ENCODE measurements at places on chromosomes 12 and 14. TPM values are rescaled to one million over a fixed set of nuclear protein-coding genes. Genes with fewer than 3 reads are reported as not detected.

ERBB3 gene
- polyA plus RNA-seq: 23.3 TPM

RILPL1 gene
- 4.4 TPM for polyA plus RNA-seq

- H3K27me3 ChIP-seq: no peaks in the 10 kb centered on the region
- H3K36me3 ChIP-seq: no peaks in the 10 kb centered on the region
- no peak overlapping the region for H3K4me3 ChIP-seq
- H3K4me1 ChIP-seq: no peaks in the 10 kb centered on the region
Measured at GRCh38 chr12:118429688-118430383, 53.5 kb downstream of the SUDS3 start.

KRT75 gene
- polyA plus RNA-seq: not detected

DNA sequence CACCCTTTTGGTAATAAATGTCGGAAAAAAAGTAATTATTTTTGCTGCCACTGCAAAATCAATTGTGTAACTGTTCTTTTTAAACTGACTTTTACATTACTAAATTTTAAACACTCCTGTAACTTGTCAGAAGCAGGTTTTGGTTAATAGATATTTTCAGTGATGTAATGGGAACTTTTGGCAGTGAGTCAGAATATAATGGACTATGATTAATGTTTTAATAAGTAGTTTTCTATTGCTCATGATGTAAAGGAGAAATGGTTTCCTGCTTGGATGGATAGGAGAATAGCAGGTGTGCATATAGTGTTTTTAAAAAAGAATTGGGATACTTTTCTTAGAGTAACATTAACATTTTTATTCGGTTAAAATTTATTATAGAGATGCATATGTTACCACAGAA lies 58.8 kb downstream of the TRMT5 start:
- no peaks in the 10 kb centered on the region for H3K4me1 ChIP-seq
- no peak for DNase-seq
- no peak overlapping the region for H3K27ac ChIP-seq
- no peaks in the 10 kb centered on the region for H3K27me3 ChIP-seq

ACOT4 gene
- polyA plus RNA-seq: 1.0 TPM

DNA sequence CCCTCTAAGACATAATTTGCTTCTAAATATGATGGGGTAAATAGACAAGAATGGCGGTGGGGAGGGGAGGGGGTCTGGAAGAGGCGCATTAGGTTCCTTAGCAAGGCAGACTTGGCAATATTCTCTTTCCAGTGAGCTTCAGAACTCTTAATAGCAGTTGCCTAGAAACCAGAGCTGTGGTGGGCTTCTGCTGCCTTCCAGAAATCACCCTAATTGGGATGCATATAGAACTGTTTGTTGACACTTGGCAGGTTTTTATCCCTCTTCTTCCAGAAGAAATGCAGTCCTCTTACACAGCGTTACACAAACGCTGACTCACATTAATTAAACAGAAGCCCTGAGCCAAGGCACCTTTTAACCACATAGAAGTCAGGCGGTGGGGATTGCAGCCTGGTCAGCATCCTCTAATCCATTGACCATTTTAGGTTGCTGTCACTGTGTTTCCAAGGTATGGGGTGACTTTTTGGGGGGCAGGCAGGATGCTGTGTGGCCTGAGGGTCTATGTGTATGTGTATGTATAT lies 114.1 kb downstream of the CCDC60 start:
- peaks cover 19% of the 10 kb centered on the region for H3K4me1 ChIP-seq
- no peaks in the 10 kb centered on the region for H3K36me3 ChIP-seq
- no peaks in the 10 kb centered on the region for H3K27me3 ChIP-seq
- no peak overlapping the region for H3K4me3 ChIP-seq

SMOC1 gene
- polyA plus RNA-seq: 0.79 TPM

DNA sequence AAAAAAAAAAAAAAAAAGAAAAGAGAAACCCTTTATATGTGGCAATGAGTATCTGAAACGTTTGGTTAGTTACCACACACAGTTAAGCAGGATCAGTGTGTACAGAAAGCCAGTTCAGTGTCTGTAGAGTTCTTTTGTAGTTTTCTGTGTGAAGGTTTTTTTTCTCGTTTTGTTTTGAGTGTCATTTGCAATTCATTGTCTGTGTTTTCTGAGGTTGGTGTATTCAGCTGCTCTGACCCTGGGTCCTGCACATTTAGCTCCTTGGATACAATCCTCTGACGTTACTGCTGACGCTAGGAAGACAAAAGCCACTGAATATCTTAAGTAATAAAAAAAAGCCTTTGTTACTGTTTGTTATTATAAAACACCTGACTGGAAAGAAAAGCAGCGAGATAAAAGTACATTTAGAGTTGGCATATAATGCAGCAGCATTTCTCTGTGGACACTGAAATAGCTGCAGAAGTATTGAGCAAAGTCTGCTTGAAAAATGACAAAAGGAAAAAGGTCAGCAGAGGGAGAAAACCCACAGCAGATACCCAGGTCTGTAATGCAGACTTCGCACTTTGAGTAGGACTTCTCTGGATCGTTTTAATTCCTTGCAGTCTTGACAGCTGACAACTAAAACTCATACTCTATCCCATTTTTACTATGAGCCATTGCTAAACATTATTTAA lies 89.0 kb downstream of the POLR3B start:
- no peak overlapping the region for H3K4me3 ChIP-seq
- H3K4me1 ChIP-seq: peaks cover 7% of the 10 kb centered on the region
- H3K27ac ChIP-seq: no peak overlapping the region
- no peak for DNase-seq
- H3K36me3 ChIP-seq: no peaks in the 10 kb centered on the region

DNA sequence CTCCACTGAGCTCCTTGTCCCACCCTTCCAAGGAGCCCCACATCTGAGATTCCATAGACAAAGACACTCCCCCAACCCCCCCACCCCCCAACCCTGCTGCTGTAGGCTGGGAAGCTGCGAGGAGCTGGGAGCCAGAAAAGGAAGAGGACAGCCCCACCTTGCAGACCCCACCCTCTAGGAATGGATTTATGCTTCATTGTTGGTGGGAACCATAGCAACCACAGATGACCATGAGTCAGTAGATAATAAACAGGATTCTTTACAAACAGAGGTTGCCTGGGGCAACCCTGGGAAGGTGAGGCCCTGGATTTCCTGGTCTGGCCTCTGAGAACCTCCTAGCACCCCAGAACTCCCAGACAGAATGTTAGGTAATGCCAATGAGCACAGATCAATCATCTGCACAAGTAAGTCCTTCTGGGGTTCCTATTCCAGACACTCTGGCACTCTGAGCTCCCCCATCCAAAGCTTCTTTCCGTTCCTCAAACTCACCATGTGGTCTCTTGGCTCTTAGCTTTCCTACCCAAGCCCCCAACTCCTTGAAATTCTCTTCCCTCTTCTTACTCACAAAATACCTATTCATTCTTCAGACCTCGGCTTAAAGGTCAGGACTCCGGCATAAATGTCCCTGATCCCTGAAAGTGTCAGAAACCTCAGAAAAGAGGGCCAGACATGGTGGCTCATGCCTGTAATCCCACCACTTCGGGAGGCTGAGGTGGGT lies 15.2 kb upstream of the PLEKHG6 start:
- H3K4me1 ChIP-seq: 0 out of 2 replicates have a peak, but pooled peaks cover 3% of the 10 kb centered on the region
- H3K27ac ChIP-seq: no peak overlapping the region
- peak; percentile 36 for DNase-seq
- no peaks in the 10 kb centered on the region for H3K27me3 ChIP-seq
- no peak overlapping the region for H3K4me3 ChIP-seq
- no peaks in the 10 kb centered on the region for H3K36me3 ChIP-seq

DNA sequence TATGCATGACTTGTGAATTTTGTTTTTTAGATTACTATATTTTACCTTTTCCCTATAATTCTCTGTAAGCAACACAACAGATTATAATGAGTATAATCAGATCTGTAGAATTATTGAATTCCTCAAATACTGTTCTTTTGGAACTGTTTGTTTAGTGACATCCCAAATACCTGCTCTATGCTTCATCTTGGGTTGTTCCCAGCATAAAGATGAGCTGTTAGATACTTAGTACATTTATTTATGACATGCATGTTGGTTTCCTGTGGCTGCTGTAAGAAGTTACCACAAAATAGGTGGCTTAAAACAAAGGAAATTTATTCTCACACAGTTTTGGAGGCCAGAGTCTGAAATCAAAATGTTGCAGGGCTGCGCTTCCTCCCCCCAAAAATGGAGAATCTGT lies 78.4 kb downstream of the PTPRR start:
- no peak overlapping the region for H3K27ac ChIP-seq
- DNase-seq: no peak
- H3K36me3 ChIP-seq: no peaks in the 10 kb centered on the region
- no peaks in the 10 kb centered on the region for H3K27me3 ChIP-seq

ALX1 gene
- 1.1 TPM for polyA plus RNA-seq

Data from GM23338 (cell line).